ENCODE measurements at places on chromosomes 7 and 10.

DNA sequence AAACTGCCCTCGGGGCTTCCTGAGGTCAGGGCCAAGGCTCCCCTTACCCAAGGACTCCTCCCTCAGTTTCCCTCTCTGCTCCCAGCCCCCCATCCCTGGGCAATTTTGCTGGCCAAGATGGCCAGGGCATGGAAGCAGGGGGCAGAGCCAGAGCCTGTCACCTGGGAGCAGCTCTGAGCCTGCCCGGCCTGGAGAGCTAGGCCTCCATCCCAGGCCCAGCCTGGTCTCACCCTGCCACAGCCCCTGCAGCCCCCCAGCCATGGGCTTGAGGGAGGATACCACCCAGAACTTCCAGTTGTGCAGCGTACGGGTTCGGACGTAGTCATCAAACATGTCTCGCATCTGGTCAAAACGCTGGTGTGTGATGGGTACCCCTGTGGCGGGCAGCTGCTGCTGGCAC is 17.0 kb upstream of the TBL2 start:
- DNase-seq, result no peak

GRCh38 chr7:111827863-111828504 is 265.7 kb upstream of the IMMP2L start:
- DNase-seq, result no peak

DNA sequence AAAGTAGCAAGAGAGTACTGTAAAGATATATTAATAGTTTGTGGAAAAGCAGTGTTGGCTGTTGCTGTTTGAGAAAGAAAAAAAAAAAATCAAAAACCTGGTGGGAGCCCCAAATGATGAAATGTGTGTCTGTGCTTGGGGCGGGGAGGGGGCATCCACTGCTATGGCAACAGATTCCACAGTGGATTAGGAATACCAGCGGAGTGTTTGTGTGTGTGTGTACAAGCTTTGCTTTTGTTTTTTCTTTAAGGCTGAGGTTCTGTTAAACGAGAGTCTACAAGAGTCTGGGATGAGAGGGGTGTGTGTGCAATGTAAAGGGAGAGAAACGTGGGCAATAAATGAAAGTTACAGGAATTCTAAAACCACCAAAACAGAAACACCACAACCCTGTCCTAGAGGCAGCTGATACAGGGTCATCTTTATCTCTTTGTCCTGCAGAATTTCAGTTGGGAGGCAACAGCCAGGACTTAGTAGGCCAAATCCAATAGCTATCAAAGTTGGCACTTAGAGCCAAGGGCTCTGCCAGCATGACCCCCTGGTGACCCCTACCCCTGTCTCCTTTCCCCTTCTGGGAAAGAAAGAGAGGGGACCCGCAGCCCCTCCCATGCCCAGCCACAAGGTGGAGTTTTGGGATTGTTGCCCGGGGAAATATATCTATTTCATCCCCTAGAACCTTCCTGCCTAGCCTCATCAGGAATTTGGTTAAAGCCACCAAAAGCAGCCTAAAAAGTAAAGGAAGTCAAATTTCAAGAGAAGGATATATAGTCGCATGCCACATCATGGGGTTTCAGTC is 85.4 kb downstream of the OSBPL3 start:
- DNase-seq, result peak; percentile 19

DNA sequence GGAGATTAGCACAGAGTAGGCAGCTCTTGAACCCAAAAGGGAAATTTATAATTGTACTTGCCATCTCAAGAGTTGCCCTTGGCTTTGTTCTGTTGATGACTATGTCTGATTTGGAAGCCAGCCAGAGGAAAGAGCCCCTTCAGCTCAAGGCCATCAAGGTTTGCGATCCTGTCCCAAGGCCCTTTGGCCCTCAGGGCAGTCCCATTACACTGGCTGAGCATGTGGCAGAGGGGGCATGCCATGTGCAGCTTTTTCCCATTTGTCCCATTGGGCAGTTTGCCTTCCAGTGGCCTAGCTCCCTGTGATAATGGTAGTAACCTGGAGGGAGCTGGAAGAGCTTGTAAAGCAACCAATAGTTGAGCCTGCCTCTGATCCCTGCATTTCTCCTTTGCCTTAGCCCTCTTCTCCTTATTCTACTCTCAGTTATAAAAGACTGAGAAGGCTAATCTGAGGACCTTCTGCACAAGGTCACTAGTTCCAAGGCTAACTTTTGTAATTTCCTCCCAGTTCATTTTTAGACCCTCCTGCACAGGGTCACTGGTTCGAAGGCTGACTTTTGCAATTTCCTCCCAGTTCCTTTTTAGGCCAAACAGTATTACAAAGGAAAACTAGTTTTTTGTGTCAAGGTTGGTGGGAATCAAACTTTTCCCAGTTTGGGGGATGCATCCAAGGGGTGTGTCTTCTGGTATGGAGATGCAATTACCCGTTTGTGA is 31.0 kb upstream of the ARHGAP12 start:
- no peak for DNase-seq

GRCh38 chr10:131876508-131876907 is 24.3 kb upstream of the PPP2R2D start:
- DNase-seq, result no peak

DNA sequence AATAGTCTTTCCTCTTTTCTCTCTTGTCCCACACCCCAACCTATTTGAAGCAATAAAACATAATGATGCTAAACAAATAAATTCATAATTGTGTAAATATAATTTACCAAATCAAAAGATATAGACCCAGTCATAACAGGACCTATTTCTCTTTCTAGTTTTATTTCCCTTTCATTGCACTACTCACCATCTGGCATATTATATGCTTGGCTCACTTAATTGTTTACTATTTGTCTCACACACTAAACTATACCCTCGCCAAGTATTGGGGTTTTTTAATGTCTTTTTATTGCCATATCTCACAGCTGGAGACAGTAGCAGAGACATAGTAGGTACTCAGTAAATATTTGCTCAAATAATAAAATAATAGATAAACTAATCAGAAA is 597.5 kb upstream of the PCDH15 start:
- DNase-seq, result no peak

GRCh38 chr7:14691597-14692203 is 210.9 kb downstream of the DGKB start:
- DNase-seq, result peak; percentile 61

- no peak for DNase-seq
Observed at GRCh38 chr10:14671386-14671831, 103.3 kb downstream of the FAM107B start.

GRCh38 chr7:131648491-131648890 is 92.1 kb upstream of the PODXL start:
- DNase-seq, result no peak

GRCh38 chr7:46716926-46717325 is 795.9 kb upstream of the IGFBP3 start:
- DNase-seq, result no peak

DNA sequence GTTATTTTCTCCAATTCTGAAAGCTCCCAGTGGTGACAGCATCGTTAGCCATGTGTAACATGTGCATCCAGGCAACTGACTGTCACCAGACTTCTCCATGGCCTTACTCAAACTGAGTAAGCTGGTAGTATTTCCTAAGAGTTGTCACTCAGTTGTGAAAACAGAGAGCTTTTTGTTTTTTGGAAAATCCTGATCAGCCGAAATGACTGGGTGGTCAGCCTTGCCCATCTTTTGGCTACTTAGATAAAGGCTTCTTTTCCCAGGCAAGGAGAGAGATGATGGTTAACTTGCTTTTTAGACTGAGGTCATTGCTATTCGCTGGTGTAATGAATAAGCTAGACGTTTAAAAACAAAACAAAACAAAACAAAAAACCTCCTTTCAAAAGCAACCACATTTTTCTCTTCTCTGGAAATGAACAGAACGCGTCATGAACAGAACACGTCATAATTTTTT is 159.5 kb upstream of the KLF14 start:
- no peak for DNase-seq

DNA sequence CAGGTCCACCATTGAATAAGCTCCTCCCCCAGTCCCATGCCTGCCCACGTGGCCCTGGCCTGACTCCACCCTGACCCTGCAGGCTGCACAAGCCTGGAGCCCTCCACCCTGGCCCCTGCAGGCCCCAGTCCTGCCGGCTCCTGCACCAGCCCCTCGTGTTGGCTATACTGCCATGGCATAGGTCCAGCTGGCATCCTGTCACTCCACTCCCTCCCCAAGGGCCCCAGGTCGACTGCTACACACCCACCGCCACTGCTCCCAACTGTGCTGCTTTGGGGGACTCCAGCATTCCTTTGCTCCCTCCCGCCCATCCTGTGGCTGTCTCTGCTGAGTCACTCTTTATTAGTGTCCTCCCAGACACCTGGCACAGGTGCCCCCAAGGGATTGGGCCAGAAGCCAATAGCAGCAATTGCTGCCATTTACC is 32.4 kb upstream of the HSPA12A start:
- no peak for DNase-seq

GRCh38 chr10:53619671-53620070 is 847.1 kb upstream of the MBL2 start:
- peak; percentile 10 for DNase-seq

DNA sequence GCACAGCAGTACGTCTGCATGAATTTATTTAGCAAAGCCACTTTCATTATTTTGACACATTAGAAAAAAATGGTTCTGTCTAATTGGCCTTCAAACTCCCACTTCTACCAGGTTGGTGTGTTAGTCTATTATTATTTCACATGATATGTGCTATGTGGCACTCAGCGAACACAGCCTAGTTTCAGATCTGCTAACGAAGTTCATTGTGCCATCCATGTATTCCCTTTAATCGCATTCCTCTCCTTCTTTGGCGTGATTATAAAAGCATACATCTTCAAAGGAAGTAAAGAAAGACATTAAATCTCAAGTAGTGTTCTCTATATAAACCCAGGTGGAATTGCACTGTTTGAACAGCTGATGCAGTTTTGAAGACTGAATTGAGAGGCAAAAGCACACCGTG is 96.4 kb upstream of the CACNA2D1 start:
- no peak for DNase-seq

- DNase-seq, result peak; percentile 60
Observed at GRCh38 chr7:112398534-112398933, 51.7 kb upstream of the IFRD1 start.

- DNase-seq, result no peak
Observed at GRCh38 chr7:150466477-150466876, 16.0 kb downstream of the GIMAP8 start.

DNA sequence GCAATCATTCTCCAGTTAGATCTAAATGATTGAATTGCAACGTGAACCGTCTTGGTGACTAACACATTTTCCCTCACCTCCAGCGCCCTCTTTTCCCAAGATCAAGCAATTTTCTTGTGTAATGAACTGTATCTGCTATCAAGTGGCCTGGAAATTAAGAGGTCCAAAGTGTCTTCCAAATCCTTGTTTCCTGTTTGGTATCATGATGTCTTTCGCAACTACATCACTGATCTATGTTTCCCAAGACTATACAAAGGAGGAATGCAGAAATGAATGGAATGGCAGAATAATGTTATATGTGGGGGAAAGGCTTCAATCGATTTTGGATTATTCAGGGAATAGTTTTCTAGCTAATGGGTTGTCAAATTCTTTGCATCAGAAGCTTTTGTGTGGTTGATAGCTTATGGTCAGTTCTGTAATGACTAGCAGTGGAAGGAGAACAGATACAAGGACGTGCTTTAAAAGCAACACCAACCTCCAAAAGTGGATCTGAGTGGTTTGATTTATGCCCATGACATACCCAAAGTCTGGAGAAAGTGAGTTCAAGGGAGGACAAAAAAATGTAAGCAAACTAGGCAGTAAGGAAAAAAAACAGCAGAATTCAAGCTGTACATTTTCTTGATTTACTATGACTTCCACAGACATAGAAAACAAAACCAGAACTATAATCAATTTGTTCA is 14.6 kb upstream of the ZEB1 start:
- DNase-seq, result no peak

- DNase-seq, result no peak
Observed at GRCh38 chr10:124170631-124171030, 77.2 kb upstream of the CHST15 start.

DNA sequence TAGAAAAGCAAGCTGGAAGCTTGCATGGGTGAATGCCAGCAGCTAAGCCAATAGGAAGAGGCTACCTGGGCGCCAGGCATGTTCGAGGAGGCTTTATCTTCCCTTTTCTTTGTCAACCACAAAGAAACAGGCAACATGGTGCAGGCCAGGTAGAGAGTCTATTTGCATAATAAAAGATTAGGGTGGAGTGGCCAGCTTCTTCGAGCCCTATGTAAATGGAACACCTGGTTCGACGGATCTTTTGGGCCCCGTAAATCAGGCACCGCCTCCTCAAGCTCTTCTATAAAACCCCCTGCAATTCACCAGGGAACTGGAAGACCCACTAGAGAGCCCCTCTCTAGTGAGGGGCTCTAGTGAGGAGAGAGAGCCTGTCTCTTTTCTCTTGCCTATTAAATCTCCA is 1106.2 kb upstream of the CELF2 start:
- DNase-seq, result no peak

GRCh38 chr7:141073173-141073640 is 657 bp upstream of the TMEM178B start:
- peak; percentile 4 for DNase-seq

DNA sequence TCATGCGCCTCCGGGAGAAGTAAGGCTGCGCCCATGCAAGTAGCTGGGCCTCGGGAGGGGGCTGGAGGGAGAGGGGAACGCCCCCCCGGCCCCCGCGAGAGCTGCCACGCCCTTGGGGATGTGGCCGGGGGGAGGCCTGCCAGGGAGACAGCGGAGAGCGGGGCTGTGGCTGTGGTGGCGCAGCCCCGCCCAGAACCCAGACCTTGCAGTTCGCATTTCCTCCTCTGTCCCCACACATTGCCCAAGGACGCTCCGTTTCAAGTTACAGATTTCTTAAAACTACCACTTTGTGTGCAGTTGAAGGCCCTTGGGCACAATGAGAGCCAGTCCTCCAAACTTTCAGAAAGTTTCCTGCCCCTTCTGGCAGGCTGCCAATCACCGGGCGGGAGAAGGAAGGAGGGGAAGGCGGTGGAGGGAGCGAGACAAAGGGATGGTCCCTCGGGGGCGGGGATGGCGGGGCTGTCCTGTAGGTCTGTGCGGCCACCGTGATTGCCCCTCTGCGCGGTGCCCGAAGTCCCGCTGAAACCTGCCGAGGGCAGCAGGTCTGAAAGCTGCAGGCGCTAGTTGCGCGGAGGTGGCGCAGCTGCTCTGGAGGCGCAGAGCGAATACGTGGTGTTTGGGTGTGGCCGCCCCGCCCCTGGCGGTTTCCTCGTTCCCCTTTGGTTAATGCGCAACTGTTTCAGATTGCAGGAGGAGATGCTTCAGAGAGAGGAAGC is 2.1 kb downstream of the VIM start:
- peak; percentile 84 for DNase-seq

- DNase-seq, result no peak
Observed at GRCh38 chr10:118977835-118978234, 51.7 kb upstream of the NANOS1 start.

GRCh38 chr10:63642808-63643207 is 121.6 kb downstream of the REEP3 start:
- no peak for DNase-seq

All from erythroblast (primary cell).